ENCODE measurements at places on chromosomes 16 and 17.

- DNase-seq, result no peak
Measured at GRCh38 chr17:9862220-9862619, 36.5 kb downstream of the GLP2R start.

GRCh38 chr17:683499-684254 is 31.0 kb downstream of the VPS53 start:
- DNase-seq, result no peak

GRCh38 chr16:80741724-80742123 is 62.7 kb downstream of the CDYL2 start:
- DNase-seq, result no peak

- DNase-seq, result no peak
Measured at GRCh38 chr16:70665806-70666735, 19.7 kb downstream of the IL34 start.

DNA sequence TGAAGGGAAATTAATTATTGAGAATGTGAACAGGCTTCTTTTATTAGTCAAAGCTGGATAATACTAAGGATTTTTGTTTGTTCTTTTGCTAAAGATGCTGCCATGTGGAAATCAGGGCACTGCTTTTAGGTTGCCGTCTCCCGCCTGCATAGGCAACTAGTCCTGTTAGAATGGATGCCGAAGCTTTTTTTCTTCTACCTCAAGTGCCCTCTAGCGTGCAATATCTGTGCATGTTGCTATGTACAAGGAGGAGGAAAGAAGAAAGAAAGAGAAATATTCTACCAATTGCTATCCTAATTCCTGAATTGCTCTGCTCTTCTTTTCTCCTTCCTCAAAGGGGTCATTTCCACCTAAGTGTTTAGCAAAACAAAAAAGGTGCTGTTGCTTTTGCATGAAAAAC is 5.2 kb upstream of the CDH8 start:
- DNase-seq, result no peak

DNA sequence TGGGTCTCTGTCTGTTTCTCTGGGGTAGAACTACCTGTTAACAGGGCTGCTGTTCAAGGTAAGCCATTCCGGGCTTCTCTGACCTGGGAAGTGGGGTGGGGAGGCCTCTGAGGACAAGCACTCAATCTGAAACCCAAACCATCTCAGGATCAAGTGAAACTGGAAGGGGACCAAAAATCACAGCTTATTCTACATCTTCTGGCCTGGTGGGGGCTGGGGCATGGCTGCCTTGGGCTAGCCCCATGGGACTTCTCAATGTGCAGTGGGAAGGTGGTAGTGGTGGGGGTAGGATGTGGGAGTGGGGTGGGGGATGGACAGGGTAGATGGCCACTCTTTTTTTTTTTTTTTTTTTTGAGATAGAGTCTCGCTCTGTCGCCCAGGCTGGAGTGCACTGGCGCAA is 5.5 kb downstream of the FLOT2 start:
- no peak for DNase-seq

GRCh38 chr17:78667741-78668640 is 90.8 kb upstream of the DNAH17 start:
- no peak for DNase-seq

GRCh38 chr17:81150377-81151077 is 14.8 kb upstream of the PVALEF start:
- DNase-seq, result no peak

DNA sequence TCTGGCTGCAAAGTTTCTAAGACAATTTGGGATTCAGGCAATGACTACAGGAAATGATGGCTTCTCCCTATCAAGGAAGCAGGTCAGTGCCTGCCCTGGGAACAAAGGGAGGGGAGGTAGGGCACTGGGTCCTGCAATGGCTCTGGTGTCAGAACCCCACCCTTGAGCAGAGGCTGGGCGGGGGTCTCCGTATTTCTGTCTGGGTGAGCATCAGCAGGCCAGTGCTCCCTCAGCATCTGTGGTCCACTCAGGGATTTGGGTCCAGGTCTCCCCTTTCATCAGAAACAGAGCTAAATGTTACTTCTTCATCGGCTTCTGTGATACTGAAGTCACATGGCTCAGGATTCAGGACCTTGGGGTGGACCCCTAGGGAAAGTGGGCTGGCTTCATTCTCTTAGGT is 195.5 kb upstream of the CDH5 start:
- no peak for DNase-seq
